ENCODE measurements at places on chromosomes 7 and 10.

- DNase-seq: no peak
These were observed 116.4 kb upstream of the RPA3 start for GRCh38 chr7:7834761-7835160.

- DNase-seq: no peak
These were observed 608.8 kb downstream of the PARD3 start for GRCh38 chr10:34206078-34206934.

- DNase-seq: no peak
These were observed 208.8 kb upstream of the IGFBP3 start for GRCh38 chr7:46129831-46130230.

GRCh38 chr7:134317434-134317833 lies 704 bp upstream of the SLC35B4 start:
- no peak for DNase-seq

DNA sequence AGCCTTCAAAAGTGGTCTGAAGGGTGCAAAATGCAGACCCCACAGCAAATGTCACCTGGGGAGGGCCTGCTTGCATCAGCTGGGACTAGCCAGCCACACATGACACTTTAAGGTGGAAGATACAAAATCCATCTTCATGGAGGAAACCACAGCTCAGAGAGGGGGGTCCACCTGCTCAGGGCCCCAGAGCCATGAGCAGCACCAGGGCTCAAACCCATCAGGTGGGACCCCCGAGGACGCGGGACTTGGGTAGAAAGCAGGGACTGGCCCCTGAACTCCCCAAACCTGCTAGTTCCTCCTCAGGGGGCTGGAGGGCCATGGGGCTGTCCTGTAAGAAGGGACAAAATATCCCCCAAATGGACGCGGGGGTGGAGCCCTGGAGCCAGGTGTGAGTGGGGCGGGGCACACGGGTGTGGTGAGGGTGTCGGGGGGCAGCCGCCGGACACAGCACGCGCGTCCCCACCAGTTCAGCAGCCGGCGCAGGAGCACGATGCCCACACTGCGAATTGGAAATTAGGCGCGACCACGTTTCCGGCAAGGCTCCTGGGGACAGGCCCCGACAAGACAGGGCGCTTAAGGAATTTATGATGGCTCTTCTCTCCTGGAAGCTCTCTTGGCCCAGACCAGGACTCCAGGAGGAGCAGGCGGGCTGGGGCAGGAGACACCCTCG lies 8.0 kb downstream of the PDGFA start:
- no peak for DNase-seq

GRCh38 chr7:92704858-92705257 lies 114.7 kb upstream of the FAM133B start:
- no peak for DNase-seq

Data from T-helper 2 cell treated with Interferon-gamma antibody and Interleukin-4, amounts not matched to agents 5 μg/mL and 100 μg/mL, for 36 hours (primary cell).